IPS-NIHi11 (cell line): ENCODE measurements at places on chromosomes 12 and 14.
A peak's percentile ranks its signal among the peaks of the same experiment; 100 is the strongest.

- peak; percentile 36 for DNase-seq
Measured at GRCh38 chr12:106118-106591, 39.6 kb downstream of the IQSEC3 start.

GRCh38 chr12:68487721-68488309 lies 122.9 kb upstream of the RAP1B start:
- peak; percentile 17 for DNase-seq

- no peak for DNase-seq
Measured at GRCh38 chr14:51780741-51781140, 79.7 kb upstream of the GNG2 start.

DNA sequence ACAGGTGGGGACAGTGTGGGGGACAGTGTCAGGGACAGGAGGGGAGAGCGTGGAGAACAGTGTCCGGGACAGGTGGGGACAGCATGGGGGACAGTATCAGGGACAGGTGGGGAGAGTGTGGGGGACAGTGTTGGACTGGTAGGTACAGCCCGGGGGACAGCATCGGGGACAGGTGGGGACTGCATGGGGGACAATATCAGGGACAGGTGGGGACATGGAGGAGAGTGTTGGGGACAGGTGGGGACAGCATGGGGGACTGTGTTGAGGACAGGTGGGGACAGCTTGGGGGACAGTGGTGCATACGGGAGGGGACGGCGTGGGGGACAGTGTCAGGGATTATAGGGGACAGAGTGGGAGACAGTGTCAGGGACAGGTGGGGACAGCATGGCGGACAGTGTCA lies 212.3 kb downstream of the TMEM121 start:
- DNase-seq: no peak

DNA sequence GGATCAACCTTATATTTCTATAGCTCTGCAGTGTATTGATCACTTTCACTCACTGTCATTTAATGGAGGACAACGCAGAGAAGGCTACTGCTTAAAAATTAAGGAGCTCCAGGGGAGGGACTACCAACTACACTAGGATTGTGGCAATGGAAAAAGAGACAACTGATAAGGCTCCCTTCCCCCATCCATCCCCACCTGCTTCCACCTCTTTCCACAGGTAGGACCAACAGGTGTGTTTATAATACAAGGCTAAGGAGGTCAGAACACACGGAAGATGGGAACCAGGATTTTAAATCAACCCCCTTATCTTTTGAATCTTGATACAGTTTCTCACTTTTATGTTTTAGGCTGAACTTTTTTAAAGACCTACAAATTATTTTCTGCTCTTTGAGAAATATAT lies 90.8 kb downstream of the STAB2 start:
- DNase-seq: no peak

DNA sequence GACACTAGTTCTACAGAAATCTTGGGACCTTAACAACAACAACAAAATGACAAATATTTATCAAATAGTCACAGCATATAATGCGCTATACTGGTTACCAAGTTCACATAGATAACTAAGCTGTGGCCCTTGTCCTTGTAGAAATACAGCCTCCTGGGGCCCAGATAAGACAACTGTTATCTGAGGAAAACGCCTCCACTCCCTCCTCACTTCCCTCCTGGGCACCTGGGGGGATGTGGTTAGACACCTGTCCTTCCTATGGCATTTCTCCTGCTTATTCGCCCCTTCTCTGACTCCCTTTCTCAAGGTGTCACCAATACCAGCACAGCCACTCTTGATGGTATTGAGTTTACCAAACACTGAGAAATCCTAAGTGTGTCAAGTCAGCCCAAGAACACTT lies 419.4 kb downstream of the RAD51B start:
- DNase-seq: no peak

DNA sequence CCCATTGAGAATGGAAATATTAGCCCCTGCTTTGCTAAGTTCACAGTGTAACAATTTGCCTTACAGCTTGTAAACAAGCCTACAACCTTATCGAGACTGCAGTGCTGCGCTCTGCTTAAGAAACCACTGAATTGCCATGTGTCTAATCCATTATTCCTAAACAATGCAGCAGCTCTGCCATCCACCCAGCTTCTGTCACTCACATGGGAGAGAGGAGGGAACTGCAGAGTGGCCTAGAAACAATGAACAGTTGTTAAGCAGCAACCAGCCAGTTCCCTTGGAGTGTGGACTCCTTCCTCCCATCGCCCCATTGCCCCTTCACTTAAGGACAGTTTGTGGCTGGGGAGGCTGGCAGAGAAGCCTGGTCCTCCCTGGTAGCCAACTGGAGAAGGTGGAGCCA lies 42.9 kb downstream of the TESPA1 start:
- DNase-seq: no peak

- DNase-seq: no peak
Measured at GRCh38 chr12:67661311-67662021, 12.9 kb downstream of the DYRK2 start.

DNA sequence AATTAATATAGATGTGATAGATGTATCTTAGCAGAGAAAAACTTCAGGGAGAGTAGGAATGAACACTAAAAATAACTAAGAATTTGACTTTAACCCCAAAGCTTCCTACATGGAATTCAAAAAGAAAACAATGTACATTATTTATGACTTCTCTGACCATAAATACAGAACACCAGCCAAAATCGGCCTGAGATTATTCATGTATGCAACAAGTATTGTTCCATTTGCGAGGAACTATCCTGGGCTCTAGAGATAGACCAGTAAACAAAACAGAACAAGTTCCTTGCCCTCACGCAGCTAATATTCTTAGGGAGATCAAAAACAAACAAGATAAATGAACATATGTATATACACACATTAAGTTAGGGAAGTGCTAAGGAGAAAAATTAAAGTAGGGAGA lies 432.3 kb upstream of the SOX5 start:
- DNase-seq: no peak

DNA sequence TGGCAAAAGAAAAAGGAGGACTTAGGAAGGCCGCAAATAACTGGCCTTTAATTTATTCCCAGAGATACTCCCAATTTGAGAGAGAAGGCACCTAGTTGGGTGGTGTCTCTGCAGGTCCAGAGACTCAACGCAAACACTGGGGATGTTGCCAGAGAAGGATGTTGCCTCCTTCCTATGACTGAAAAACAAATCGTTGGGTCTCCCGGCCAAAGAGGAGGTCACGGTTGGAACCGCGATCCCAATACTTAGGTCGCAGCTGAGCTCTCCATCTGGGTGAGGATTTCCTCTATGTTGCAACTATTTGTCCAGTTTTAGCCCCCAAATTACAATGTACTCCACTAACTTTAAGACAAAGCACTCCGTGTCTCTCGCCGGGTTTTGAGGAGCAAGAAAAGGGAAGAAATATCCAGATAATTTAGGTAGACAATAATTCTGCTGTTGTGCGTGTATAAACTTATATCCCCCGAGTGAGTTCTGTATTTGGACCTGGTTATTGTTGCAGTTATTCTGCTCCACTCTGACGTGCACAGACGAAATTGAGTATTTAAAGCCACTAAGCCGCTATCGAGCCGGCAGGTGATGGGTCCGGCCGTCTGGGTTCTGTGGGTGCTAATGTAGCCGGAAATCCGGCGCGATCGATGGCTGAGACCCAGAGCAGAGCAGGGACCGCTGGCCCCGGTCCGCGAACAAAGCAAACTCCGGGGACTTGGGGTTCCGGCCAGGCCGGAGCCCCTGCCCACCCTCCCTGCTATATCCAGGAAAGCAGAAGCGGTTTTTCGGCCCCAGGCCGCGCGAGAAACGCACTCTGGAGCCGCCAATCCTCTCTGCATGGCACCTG lies 5.7 kb downstream of the HOXC12 start:
- no peak for DNase-seq

DNA sequence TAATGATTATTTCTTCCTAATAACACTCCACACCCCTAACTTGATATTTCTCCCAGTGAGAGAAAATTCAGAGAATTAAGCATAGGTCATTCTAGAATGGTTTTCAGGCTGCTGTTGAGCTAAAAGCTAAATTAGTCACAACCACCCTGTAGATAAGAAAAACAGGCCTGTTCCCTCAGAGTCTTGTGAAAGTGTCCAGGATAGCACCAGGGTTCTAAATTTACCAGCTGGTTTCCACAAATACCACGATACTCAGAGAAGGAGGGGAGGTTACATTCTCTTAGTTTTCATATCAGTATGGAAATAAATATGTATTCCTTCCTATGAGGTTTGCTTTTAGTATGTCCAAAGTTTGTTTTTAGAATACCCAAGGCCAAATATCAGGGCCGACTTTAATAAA lies 66.0 kb upstream of the YARS2 start:
- DNase-seq: no peak

- no peak for DNase-seq
Measured at GRCh38 chr12:56296295-56296694, 3.8 kb downstream of the CS start.

DNA sequence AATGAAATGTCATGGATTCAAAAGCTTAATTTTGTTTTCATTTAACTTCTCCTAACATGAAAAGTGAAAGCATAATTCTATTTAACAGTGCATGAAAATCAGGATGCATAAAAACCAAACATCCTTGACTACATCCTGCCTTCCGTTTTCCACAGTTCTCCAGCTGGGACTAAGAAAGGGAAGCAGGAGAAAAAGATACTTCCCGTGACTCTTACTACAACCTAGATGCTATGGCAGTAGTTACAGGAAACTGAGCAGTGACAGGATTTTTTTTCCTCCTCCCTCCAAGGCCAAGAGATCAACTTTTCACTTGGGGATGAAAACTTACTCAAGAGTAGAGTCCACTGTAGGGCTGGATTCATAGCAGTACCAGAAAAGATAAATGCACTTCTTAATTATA lies 2.6 kb downstream of the EXOC5 start:
- DNase-seq: no peak

GRCh38 chr14:29446971-29447370 lies 480.7 kb downstream of the PRKD1 start:
- DNase-seq: no peak

GRCh38 chr12:24814379-24815113 lies 134.4 kb downstream of the BCAT1 start:
- no peak for DNase-seq
